ENCODE measurements at places on chromosomes 2 and 18. TPM values are rescaled to one million over a fixed set of nuclear protein-coding genes. Genes with fewer than 3 reads are reported as not detected.

DNA sequence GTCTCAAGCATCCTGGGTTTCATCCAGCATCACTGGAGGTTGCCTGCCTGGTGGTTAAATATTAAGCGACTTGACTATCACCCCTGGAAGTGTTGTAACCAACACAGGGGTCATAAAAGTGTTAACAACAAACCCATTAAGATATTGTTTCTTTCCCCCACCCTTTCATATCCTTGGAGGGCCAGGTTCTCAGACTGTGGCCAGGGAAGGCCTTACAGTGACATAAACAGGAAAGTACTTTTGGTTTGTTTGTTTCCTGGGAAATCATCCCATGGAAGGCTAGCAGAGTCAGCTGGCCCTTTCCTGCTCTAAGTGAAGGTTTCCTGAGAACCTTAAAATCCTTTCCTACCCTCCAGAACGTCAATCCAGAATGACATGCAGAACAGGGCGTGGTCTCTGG lies 160.9 kb downstream of the CLIP4 start:
- no peak for DNase-seq

PSMA8 gene
- not detected for total RNA-seq

- DNase-seq, result peak; percentile 14
Observed at GRCh38 chr18:27685807-27686412, 491.0 kb downstream of the CDH2 start.

DNA sequence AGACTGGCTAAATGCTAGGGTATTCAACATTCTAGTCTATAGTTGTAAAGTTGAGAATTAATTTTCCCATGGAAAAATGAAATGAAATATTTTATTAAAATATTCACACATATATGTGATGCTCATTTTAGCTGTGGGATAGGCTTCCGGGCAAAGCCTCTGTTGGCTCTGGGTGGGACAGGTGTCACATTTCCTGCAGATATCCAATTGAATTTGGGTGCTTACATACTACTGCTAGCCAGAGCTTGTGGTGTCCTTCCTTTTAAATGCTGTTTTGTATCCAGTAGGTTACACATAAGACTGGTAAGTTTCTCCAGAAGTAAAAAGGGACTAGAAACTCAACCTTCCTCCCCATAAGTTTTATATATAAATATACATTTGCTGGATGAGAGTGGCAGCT lies 73.8 kb downstream of the RPRM start:
- DNase-seq, result no peak

DNA sequence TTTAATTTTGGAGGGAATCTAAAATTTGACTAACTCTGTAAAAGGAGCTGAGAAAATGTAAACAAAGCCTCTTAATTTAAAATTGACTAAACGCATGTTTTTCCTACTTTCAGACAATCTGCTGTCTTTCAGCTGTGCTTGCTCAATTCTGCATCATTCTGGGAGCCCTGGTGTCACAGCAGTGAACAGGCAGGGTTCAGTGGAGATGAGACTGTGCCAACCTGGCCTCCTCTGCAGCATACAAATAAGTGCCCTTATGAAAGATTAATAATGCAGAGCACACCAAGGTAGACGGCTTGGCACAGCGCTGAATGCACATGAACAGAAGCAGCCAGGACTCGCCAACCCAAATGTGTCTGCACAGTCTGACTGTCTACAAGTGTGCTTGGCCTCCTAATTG lies 222.0 kb upstream of the CHAC2 start:
- DNase-seq, result no peak

GRCh38 chr2:215431778-215432758 lies 3.8 kb downstream of the FN1 start:
- DNase-seq, result no peak

- no peak for DNase-seq
Observed at GRCh38 chr18:55219059-55219458, 259.8 kb upstream of the CCDC68 start.

FBXO41 gene
- total RNA-seq, result 7.7 TPM

ESPNL gene
- total RNA-seq, result 0.04 TPM
